ENCODE measurements at places on chromosomes 11 and 22. TPM values are rescaled to one million over a fixed set of nuclear protein-coding genes. Genes with fewer than 3 reads are reported as not detected.

SUN2 gene
- 81.4 TPM for total RNA-seq

HTR3A gene
- total RNA-seq = not detected

ADM2 gene
- total RNA-seq = 1.4 TPM

RFPL2 gene
- total RNA-seq = not detected

COA4 gene
- 124 TPM for total RNA-seq

EIF4ENIF1 gene
- total RNA-seq = 8.5 TPM

GRM5 gene
- total RNA-seq = not detected

PIH1D2 gene
- total RNA-seq = 1.3 TPM

MMP8 gene
- not detected for total RNA-seq

TMPRSS5 gene
- total RNA-seq = not detected

KCNJ1 gene
- total RNA-seq = 0.07 TPM

GLYATL2 gene
- not detected for total RNA-seq

MS4A6A gene
- total RNA-seq = not detected

MAPK8IP2 gene
- 0.65 TPM for total RNA-seq

FUT4 gene
- total RNA-seq = 2.4 TPM

IGLL1 gene
- not detected for total RNA-seq

SCUBE1 gene
- not detected for total RNA-seq

OR8D1 gene
- total RNA-seq = not detected

SMIM35 gene
- total RNA-seq = not detected

CNTF gene
- total RNA-seq = 0.23 TPM

C11orf68 gene
- 10.9 TPM for total RNA-seq

PRAME gene
- not detected for total RNA-seq

BTG4 gene
- not detected for total RNA-seq

HORMAD2 gene
- total RNA-seq = not detected

SGSM1 gene
- total RNA-seq = not detected

SH3BP1 gene
- 83.4 TPM for total RNA-seq

SERHL2 gene
- total RNA-seq = 5.8 TPM

LRRC74B gene
- total RNA-seq = not detected

APOBEC3H gene
- not detected for total RNA-seq

MORC2 gene
- total RNA-seq = 10.6 TPM

GRAMD4 gene
- 15.7 TPM for total RNA-seq

SCN4B gene
- 1.6 TPM for total RNA-seq

ZDHHC13 gene
- 13.7 TPM for total RNA-seq

KRTAP5-2 gene
- total RNA-seq = not detected
